Stimulated activated CD4-positive, alpha-beta T cell treated with anti-CD3 and anti-CD28 coated beads, Interleukin-12 subunit alpha, Interleukin-12 subunit beta, amount 100 ng/mL, for 4 hours (primary cell): ENCODE measurements at places on chromosomes 1 and 21.

GRCh38 chr1:59261537-59261936, 35.4 kb upstream of the FGGY start:
- no peak for DNase-seq

DNA sequence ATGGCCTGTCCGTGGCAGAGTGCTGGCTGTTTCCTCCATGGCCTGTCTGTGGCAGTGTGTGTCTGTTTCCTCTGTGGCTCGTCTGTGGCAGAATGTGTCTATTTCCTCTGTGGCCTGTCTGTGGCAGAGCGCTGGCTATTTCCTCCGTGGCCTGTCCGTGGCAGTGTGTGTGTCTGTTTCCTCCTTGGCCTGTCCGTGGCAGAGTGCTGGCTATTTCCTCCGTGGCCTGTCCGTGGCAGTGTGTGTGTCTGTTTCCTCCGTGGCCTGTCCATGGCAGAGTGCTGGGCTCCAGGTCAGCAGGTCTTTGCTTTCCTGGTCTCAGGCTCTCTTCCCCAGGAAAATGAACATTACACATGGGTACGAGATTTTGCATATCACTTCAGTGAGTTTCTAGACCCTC, 138.4 kb upstream of the IPO9 start:
- no peak for DNase-seq

- DNase-seq, result no peak
Measured at GRCh38 chr21:45803618-45804340, 160.3 kb downstream of the PCBP3 start.

DNA sequence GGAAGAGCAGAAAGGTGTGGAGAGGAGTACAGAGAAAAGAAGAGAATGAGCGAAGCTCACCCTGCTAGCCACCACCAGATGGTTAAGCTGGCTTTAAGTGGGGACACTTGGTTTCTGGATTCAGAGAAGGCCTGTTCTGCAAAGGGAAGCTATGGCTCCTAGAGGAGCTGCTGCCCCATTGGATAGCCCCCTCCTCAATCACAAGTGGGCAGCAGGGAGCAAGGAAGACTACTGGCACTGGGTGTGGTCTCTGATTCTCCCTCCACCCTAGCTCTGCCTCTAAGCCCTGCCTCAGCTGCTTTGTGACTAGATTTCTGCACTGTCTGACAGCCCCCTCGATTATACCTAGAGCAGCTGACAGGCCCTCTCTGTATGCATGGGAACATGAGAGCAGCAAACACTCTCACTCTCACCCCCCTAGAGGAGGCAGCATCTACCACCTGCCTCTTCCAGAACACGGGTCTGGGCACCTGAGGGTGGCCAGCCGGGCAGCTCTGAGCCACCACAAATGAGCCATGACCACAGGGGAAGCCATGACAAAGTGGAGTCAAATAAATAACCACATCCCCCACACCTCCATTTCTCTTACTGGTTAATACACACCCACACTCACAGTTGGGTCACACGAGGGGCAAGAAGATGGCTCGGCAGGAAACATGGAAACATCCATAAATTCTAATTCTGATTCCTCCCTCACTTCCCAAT, 13.6 kb downstream of the PLEKHA6 start:
- no peak for DNase-seq

GRCh38 chr1:229582715-229583114, 24.2 kb upstream of the ABCB10 start:
- DNase-seq, result no peak

- no peak for DNase-seq
Measured at GRCh38 chr1:115284209-115284608, 53.8 kb downstream of the NGF start.

- no peak for DNase-seq
Measured at GRCh38 chr1:232921381-232921780, 29.0 kb upstream of the NTPCR start.

- no peak for DNase-seq
Measured at GRCh38 chr1:147720557-147720956, 39.8 kb downstream of the GJA5 start.

- no peak for DNase-seq
Measured at GRCh38 chr1:209176866-209177430, 406.6 kb upstream of the CAMK1G start.

GRCh38 chr1:12405325-12406210, 175.7 kb downstream of the VPS13D start:
- no peak for DNase-seq

GRCh38 chr1:110433803-110434202, 17.1 kb upstream of the PROK1 start:
- DNase-seq, result no peak

GRCh38 chr21:43984905-43985689, 27.0 kb upstream of the TRAPPC10 start:
- no peak for DNase-seq

- DNase-seq, result no peak
Measured at GRCh38 chr1:192118881-192119405, 39.3 kb upstream of the RGS18 start.

DNA sequence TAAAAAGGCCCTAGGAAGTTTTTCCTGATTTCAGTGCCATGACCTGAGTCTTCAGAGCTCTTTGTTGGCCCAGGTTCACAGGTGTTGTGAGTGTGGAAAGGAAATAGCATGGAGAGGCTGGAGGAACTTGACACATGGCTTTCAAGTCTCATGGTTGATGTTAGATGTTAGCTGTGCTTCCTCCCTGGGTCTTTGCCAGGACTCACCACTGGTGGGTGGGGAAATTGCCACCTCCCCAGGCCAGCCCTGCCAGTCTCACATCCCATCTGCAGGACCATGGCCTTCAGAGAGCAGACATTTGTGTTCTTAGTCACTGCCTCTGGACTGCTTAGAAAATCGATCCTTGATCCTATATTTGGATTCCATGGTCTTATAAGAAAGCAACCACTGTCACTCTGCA, 383.2 kb downstream of the DISC1 start:
- no peak for DNase-seq

GRCh38 chr21:36689324-36689723, 9.6 kb upstream of the SIM2 start:
- no peak for DNase-seq

DNA sequence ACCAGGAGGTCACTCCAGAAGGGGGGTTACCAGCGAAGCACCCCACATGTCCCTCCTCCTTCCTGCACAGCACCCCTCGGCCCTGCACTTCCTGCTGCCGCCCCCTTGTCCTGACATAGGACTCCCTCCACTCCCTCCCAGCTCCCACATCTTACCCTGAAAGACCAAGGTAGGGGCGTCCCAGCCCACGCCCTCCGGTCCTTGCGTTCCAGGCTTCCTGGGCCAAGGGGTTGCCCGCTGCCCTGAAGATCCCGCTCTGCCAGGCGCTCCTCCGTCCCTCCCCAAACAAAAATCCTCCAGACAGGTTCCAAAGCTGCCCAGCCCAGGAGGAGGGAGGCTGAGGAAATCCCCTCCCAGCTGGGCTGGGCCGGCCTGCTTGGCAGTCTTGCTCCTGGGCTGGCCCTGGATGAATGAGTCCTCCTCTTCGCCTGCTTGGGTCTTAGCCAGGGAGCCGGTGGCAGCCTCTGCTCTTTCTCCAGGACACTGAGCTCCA, at the start of gene RHBDL2:
RHBDL2 (minus strand) TSS at position 304 of the 493 bp plus-strand sequence. CDS start 22,618 bp downstream, outside the sequence.
- DNase-seq, result no peak

GRCh38 chr1:36739703-36740289, 257.1 kb upstream of the CSF3R start:
- no peak for DNase-seq

DNA sequence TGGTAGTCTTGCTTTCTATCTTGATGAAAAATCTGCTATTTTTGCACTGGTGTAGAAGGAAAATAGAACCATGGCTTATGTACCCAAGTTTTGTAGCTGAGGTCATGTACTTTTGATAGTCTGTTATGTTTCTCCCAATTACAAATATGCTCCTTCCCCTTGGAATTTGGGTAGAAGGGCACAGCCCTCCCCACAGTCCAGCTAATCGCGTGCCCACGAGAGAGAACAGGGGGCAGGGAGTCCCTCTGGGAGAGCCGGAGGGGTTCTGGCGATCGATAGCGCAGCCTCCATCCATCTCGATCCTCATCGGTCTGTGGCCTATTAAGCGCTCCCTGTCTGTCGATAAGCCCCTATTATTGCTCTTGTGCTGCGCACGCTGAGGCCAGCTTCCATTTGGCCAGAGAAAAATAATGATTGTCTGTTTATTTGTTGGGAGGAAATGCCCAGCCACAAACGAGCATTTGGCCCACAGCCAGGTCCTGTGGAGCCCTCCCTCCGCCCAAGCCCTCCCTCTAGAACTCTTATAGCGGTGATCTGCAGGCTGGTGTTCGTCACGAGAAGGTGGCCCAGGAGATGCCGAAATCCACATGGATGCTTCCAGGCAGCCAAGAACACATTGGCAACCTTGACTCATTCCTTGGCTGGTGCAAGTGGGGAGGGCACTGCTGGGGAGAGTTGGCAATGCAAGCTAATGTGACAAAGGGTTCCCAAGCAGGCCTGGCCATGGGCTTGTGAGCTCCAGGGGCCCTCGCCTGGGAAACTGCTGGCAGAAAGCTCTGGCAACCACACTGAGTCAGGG, 134.7 kb upstream of the TNR start:
- no peak for DNase-seq

- DNase-seq, result peak; percentile 42
Measured at GRCh38 chr1:110211496-110212168, 1.5 kb downstream of the KCNC4 start.

DNA sequence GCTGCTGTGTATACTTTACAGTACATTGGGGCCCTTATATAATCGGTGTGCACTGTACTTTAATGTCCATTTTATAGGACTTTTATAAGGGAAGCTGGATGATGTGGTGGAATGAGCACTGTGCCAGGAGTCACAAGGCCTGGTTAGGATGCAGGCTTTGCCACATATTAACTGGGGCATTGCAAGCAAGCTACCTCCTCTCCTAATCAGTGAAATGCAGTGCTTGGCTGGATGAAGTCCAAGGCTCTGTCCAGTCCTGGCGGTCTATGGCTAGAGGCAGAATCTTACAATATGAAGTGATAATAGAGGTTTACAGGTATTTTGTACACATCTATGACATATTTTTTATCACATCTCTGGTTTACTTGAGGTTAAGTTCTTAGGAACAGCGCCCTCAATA, 1.7 kb upstream of the PKP1 start:
- no peak for DNase-seq

GRCh38 chr21:27424601-27425000, 457.7 kb upstream of the ADAMTS5 start:
- no peak for DNase-seq

DNA sequence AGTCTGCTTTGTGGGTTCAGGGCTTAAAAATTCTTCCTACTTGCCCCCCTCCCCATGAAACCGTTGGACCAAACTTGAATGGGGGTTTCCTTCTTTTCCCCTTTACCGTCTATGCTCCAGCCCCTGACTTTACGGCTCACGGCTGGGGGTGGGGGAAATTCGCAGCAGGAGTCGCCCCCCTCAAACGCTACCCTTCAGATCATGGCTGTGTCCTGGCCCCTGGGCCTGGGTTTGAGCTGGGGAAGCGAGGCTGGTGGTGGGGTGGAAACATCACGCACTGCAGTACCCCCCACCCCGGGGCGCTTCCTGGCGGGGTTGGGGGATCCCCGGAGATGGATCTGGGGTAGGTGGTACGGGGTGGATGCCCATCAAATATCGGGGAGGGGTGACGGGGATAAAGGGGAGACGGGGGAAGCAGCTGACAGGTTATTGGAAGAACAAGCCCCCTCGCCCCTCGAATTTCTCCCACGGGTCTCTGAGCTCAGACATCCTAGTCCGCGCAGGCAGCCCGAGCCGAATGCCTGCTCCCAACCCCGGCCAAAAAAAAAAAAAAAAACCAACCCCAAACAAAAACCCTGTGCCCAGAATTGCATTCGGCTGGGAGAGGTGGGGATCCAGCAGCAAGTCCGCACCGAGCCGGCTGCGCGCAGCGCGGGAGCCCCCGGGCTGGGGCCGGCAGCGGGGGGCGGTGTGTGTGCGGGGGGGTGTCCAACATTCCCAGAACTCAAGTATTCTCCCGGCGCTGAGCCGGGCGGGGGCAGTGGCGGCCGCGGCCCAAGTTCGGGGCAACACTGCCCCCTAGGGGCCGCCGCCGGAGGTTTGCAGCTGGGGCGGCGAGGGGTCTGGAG, 59.0 kb upstream of the ACOT11 start:
- DNase-seq, result peak; percentile 70

- DNase-seq, result no peak
Measured at GRCh38 chr1:30425046-30425445, 298.3 kb downstream of the MATN1 start.

- DNase-seq, result no peak
Measured at GRCh38 chr1:15946571-15947381, 29.1 kb downstream of the ZBTB17 start.

GRCh38 chr21:43192501-43193081, 23.8 kb downstream of the CRYAA start:
- no peak for DNase-seq

- DNase-seq, result no peak
Measured at GRCh38 chr1:155884982-155885381, 25.6 kb downstream of the SYT11 start.

GRCh38 chr21:21238629-21239400, 240.6 kb downstream of the NCAM2 start:
- no peak for DNase-seq

- no peak for DNase-seq
Measured at GRCh38 chr21:43375837-43376477, 51.0 kb downstream of the SIK1 start.

DNA sequence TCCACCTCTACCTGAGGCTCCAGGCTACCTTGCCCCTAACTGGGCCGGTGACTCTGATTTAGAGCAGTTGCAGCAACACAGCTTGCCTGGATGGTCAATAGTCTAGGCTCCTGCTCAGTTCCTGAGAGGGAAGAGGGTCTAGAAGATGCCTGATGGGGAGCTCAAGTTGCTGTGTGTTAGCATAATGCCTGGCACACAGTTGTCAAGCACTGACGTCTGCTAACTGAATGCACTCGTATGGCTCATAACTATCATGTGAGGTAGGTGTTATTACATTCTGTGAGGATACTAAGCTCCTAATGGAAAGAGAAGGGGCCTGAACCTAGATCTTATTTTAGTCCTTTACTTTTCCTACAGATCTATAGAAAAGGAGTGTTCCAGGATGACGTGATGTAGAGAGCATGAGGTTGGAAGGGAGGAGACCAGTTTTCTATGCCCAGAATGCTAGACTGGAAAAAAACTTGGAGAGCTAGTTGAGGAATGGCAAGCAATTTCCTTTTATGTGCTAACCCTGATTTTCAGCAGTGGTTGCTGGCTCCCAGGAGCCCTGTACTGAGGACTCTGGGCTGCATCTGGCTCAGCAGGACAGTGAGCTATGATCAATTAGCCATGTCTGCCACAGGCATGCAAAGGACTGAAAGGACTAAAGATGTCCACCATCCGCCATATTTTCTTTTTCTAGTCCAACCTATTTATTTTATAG, 30.0 kb downstream of the FAM78B start:
- DNase-seq, result no peak

DNA sequence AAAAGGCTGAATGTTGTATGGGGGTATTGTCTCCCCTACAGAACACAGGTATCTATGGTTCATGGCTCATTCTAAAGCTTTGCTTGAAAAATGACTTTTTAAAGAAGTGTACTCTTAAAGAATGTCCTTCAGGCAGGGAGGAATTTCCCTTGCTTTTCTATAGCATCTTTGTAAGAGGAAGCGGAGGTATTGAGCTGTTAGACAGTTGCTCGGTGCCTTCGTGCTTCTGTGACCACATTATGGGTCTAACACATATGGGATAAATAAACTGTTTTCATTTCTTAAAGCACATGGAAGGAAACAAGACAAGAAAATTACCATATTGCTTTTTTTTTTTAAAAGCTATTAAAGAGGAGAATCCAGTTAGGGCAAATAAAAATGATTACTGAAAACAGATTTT, 182.9 kb downstream of the NTNG1 start:
- DNase-seq, result no peak
